Activated CD8-positive, alpha-beta memory T cell treated with anti-CD3 and anti-CD28 coated beads for 4 hours (primary cell): ENCODE measurements at places on chromosomes 1 and 21.
A peak's percentile ranks its signal among the peaks of the same experiment; 100 is the strongest.

DNA sequence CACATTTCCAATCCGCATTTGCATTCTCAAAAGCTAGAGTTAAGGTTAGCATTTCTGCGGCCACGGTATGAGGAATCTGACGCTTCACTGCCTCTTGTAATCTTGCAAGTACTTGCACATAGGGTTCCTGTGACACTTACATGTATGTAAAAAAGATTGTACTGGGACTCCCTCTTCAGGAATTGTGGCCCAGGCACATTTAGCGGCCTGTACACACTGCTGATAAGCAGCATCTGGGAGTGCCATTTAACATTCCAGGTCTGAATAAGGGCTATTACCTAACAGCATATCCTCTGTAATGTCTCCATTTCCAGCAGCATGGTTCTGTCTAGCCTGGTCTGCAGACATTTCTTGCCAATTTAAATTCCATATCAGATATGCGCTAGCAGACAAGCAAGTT, 75.7 kb downstream of the AXDND1 start:
- no peak for DNase-seq

DNA sequence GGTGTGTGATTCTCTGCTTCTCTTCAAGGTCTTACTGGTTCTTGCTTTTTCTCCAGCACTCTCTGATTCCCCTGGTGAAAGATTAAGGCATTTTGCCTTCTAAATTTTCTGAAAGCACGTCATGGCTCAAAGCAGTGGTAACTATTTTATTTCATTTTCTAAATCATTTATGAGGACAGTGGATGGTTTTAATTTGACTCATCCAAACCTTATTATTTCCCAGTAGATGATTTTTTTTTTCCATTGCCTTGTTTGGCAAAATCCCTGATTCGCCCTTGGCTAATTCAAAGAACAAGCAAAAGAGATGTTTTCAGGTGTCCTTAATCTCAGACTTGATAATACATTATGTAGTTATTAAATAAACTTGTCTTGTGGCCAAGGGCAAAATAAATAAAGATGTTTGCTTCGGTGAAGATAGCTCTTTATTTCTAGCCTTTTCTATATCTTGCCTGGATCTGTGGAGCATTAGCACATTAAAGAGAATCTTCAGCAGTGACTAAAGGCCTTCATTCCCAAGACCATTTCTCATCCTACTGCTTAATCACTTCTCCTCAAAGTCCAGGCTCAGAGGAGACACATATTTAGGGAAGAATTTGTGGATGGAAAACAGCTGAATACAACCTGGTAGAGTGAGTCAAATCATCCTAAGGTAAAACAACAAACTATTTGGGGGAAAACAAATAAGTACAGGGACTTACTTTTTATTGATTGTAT, 359.8 kb downstream of the DUSP10 start:
- no peak for DNase-seq

DNA sequence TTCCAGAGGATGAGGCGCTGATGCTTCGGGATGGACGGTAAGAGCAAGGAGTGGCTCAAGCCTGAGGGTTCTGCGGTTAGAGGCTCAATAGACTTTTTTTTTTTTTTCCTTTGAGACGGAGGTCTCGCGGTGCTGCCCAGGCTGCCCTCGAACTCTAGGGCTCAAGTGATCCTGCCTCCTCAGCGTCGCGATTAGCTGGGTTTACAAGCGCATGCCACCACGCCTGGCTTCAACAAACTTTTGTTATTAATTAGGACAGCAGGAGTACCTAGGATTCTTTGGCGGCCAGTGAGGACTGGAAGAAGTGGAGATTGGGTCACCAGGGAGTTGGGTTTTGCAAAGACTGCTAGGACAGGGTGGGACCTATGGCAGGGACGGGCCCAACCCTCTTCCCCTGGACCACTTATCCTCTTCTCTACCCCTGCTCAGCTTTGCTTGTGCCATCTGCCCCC, 587 bp downstream of the SCNM1 start:
- no peak for DNase-seq

DNA sequence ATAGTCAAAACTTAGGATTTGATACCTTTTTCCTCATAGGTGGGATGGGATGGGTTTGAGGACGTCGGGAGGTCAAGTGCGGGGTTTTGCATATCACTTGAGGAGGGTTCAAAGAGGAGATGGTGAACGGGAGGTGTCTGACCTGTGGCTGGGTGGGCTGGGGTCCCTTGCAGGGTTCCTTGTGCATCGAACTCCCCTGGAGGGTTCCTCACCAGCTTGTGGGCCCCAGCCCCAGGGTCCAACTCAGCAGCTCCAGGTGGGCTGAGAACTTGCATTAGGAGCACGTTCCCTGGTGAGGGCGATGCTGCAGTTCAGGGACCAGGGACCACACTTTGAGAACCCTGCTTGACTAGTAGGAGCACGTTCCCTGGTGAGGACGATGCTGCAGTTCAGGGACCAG, 23.2 kb downstream of the TRPM2 start:
- DNase-seq: no peak

GRCh38 chr1:203625628-203626019, 1.0 kb upstream of the ATP2B4 start:
- DNase-seq: peak; percentile 46

DNA sequence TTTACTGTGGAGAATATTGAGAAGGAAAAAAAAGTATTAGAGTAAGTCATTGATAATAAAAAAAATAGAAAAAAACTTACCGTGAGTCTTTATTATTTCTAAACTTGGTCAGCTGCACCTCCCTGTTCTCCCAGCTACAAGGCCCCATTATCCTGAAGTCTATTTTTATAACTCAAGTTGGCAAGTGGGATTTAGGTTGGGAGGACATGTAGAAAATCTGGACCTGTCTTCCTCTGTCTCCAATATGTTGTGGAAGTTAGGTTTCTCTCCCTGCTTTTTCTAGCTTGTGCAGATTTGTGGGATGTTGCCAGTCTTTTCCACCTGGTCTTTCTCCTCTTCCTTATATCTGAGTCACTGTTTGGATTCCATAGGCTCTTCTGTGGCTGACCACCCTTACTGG, 361.4 kb downstream of the HLX start:
- DNase-seq: no peak

- no peak for DNase-seq
Measured at GRCh38 chr1:189805735-189806134, 671.9 kb downstream of the BRINP3 start.

DNA sequence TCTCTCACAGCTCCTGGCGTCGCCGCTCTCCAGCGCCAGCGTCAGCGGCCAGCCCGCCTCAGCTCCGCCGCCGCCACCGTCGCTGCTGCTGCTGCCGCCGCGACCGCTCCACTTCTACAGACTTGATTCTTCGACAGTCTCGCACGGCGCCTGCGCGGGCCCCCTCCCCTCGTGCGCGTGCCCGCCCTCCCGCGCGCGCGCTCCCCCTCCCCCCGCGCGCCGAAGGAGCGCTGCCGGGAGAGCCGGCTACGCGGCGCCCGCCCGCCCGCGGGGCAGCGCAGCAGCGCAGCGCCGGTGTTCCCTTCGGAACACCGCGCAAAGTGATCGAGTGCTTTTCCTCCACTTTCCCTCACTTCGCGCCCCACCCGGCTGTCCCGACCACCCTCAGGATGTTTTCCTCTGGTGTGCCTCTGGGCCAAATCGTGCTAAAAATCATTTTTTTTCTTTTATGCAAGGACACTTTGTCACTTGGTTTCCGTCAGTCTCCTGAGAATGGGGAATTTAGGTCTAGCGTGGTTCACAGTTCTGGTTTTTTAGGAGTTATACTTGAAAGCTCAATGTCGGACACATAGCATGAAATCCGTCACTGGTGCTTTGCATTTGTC, at the start of gene IRF2BP2:
TSS of gene IRF2BP2 (minus strand) at position 118 of the 605 bp plus-strand sequence. CDS start 684 bp downstream, outside the sequence.
- peak; percentile 65 for DNase-seq

DNA sequence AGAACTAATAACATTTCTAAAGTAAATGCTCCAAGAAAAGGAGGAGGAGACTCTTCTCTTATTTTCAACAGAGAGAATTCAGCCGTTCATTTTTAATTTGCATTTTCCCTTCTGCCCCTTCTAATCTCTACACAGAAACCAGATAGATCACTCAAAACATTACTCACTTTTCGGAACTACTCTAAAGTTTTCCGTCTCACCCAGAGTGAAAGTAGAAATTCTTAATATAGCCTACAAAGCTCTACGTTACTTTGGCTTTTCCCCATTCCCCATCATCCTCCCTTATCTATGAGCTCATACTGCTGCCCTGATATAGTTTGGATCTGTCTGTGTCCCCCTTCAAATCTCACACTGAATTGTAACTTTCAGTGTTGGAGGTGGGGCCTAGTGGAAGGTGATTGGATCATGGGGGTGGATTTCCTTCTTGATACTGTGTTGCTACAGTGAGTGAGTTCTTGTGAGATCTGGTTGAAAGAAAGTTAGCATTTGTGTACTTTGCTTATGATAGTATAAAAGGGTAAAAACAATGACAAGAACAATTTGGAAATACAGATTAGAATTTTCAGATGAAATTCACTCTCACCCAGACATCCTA, 188.2 kb downstream of the AMY1C start:
- DNase-seq: no peak

- DNase-seq: no peak
Measured at GRCh38 chr1:43465505-43466067, 11.9 kb upstream of the HYI start.

DNA sequence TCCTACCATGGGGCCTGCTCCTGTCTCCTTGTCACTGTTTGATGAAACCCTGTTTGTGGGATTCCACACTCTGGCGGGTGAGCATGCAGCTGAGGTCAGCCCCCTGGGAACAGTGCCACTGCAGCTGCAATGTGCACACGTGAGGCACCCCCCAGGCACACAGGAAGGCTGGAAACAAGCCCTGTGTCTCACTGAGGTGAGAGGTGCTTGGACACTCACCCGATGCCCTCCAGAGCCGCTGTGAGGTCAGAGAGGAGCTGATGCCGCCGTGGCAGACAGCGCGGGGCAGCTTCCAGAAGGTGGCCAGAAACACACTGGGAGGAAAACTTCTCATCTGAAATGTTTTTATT, 49.7 kb downstream of the SLX9 start:
- DNase-seq: no peak

GRCh38 chr1:19374083-19374801, 62.1 kb downstream of the SLC66A1 start:
- DNase-seq: no peak

DNA sequence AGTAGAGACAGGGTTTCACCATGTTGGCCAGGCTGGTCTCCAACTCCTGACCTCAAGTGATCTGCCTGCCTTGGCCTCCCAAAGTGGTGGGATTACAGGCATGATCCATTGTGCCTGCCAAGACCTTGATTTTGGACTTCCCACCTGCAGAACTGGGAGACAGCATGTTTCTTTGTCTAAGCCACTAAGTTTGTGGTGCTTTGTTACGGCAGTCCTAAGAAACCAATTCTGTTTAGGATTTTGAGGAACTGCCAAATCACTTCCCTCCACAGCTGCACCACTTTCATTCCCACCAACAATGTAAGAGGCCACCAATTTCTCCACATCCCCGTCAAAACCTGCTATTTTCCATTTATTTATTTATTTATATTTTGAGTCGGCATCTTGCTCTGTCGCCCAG, 46.1 kb downstream of the CHAF1B start:
- no peak for DNase-seq

DNA sequence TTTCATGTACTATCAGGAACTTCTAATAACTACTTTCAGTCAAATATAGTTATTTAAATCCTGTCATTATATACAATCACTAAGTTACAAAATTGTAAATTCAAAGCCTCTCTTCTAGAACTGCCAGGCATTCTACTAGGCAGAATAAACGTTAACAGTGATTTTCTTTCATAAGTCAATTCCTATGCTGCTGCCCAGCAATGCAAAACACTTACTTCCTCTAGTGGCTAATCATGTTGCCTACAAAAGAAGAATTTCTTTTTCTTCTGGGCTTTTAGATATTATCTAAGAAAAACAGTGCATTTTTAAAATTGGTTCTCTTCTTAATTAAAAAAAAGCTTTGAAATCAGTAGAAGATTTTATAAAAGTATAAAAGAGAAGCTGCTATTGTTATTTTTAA, 509.8 kb upstream of the ADAMTS5 start:
- no peak for DNase-seq

- DNase-seq: no peak
Measured at GRCh38 chr1:37915476-37916093, 31.3 kb downstream of the INPP5B start.

- DNase-seq: no peak
Measured at GRCh38 chr1:232188318-232188717, 441.6 kb downstream of the SIPA1L2 start.

GRCh38 chr21:16579538-16579937, 849.8 kb downstream of the USP25 start:
- DNase-seq: no peak

DNA sequence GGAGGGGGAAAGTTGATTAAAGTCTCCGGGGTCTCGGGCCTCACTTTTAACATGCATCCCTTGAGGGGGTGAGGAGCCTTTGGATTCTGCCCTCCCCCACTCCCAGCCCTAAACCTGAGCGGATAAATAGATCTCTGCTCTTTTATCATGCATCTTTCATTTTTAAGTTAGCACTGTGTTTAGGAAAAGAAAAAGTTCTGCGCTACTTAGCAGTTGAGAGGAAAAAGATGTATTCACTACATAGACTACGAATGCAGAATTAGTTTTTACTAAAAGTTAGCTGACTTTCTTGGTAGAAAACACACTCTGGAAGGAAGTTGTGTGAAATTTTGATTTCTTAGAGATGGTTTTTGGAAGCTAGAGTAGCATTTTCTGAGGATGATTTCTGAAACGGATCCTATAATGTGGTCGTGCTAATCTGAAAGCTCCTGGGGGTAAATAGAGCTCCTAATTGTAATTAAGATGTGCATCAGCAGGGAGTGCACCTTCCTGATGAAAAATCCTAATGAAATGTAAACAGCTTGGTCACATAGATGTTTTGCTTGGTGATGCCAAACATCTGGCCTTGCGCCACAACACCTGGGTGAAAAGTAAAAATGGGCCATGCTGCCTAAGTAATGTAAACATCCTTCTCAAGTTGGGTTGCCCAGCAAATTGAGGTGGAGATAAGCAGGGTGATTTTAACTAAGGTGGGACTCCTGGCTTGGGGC, 1.8 kb downstream of the ROR1 start:
- DNase-seq: no peak

- DNase-seq: no peak
Measured at GRCh38 chr1:159181328-159182024, 10.1 kb downstream of the CADM3 start.

- DNase-seq: no peak
Measured at GRCh38 chr1:164709126-164709525, 150.1 kb downstream of the PBX1 start.

DNA sequence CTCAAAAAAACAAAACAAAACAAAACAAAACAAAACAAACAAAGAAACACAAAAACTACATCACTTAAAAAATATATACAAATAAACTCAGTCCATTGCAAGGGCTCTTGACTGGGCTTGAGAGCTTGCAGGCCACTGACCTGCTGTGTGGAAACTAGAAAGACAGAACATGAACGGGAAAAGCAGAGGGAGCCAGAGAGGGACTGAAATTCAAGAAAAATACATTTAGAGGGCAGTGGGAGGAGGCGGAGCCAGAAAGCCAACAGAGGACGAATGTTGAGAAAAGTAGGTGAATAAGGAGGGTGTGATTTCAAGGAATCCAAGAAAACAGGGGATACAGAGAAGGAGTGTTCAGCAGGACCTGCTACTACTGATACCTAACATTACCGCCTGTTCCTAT, 41.4 kb upstream of the PLA2G2C start:
- no peak for DNase-seq
